GM12878 (cell line): ENCODE measurements at places on chromosomes 13 and 19.

GRCh38 chr19:46082728-46083050, 41.8 kb downstream of the IGFL3 start:
- DNase-seq, result no peak

DNA sequence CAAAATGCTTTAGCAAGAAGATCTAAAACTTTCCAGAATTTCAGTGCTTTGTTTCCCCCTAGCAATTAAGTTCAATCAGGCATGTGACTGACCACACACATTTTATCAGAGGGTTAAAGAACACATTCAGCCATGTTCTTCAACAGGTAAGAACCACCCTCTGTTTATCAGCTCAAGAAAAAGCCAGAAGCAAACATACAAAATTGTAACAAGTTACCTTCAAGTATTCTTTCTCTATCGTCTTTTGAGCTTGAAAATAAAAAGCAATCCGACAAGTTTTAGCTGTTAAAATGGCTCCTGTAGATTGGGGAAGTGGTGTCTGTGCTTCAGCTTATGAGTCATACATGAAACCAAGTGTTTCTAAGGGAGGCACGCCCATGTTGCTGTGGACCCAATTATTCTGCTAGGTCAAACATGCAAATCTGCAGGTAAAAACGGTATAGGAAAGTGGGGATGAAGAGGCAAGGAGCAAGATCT, at the start of gene ELF1:
Gene ELF1, minus strand, starts transcription at position 306 of the 477 bp plus-strand sequence. CDS start 37,262 bp downstream, outside the sequence.
- DNase-seq, result peak; percentile 88

DNA sequence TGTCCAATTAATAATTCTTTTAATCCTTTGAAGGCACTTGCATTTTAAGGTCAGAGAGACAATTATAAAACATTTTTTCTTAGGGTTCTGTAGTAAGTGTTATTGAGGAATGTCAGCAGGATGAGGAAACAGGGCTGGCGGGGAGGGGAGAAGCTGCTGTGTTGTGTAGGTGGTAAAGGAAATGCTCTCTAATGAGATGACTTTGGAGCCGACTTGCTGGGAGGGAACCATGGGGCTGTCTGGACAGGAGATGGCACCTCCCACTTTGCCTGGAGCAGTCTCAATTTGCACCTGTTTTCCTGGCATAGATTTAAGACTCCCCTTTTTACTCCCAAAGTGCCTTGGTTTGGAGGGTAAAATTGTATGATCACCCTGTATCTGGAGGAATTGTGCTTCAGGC, 230.4 kb downstream of the ATP8A2 start:
- no peak for DNase-seq

- DNase-seq, result no peak
Observed at GRCh38 chr19:38656171-38656981, 8.9 kb downstream of the ACTN4 start.

- DNase-seq, result no peak
Observed at GRCh38 chr13:46736541-46737310, 60.2 kb downstream of the ESD start.

DNA sequence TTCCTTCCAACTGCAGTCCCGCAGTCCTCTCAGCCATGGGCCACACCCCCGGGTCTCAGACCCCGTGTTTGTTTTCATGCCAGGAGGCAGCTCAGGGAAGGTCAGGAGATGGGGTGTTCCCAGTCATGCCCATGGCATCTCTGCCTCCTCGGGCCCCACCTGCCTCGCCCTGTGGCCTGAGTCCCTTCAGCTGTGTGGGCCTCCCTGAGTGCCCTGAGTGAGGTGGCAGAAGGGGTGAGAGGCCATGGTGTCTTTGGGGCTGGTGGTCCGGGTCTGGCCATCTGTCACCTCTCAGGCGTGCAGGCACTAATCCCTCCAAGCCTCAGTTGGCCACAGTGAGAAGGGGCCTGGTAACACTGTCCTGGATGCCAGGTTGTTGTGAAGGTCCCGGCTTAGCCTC, 10.9 kb upstream of the KDM4B start:
- no peak for DNase-seq

DNA sequence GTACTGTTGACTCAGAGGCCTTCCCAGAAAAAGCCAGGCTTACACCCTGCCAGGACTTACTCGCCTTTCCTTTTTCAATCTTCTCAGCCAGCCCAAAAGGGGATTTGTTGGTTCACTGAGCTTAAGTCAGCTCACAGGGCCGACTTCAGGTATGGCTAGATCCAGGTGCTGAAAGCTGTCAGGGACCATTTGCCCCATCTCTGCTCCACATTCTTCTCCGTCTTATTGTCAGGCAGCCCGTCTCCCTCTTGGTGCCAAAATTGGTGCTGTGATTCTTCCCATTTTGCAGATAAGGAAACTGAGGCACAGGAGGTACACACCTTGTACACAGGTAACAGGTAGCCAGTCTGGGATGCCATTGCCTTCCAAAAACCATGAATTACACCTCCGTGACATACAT, 2.4 kb downstream of the C19orf38 start:
- DNase-seq, result no peak

- peak; percentile 55 for DNase-seq
Observed at GRCh38 chr13:34156841-34157365, 339.0 kb downstream of the RFC3 start.

DNA sequence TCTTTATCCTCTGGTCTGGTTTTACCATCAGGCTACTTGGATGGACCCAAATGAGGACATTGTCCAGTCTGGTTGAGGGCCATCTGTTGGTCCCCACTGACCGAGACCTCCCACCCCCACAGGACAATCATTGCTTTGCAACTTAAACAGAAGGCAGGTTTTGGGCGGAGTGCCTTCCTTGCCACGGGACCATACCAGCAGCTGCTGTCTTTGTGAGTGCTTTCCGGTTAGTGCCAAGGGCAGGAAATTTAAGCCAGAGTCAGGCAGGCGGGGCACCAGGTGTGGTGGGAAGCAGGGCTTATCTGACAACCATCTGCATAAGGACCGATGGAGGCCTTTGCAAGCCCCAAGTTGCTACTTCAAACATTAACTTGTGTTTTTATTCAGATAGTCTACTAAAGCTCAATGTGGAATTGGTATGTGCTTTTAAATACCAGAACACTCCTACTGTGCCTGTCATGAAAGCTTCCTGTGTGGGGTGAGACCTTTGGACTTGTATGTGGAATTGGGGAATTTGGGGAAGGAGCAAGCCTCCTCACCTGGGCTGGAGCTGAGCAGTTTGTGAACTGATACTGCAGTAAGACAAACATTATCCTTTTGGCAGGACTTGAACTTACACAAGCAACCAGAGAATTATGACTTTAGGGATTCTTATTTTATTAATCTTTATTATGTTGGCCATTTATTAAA, 39.3 kb upstream of the UBE2L5 start:
- DNase-seq, result no peak

DNA sequence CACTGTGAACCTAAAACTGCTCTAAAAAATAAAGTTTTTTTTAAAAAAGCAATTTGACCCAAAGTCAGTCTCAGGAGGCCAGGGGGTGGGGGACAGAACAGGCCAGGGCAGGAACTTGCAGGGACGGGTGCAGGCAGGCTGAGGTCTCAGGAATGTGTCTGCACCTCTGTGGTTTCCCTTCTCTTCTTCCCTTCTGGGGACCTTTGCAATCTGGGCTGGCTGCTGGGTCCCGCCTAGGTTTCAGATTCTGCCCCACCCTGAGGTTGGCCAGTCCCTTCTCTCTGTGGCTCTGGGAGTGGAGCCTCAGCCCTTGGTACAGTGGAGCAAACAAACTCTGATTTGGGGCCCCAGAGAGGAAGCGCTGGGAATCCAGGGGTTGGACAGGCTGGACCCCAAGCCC, 5.3 kb upstream of the F2RL3 start:
- DNase-seq, result no peak

DNA sequence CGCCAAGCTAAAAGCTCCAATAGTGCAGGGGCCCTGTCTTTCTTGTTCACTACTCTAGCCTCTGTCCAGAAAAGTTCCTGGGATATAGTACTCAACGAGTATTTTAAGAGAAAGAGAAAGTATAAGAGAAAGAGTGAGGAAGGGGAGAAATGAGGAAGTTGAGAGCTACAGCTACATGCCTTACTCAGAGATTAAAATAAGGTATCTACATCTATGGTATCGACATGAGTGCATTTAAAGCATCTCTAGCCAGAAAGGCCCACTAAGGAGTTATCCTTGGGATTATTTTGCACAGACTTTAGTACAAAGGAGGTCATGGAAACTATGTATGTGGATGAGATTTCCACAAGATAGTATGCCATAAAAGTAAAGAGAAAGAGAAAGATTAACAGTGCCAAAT, 28.5 kb downstream of the MYCBP2 start:
- no peak for DNase-seq

DNA sequence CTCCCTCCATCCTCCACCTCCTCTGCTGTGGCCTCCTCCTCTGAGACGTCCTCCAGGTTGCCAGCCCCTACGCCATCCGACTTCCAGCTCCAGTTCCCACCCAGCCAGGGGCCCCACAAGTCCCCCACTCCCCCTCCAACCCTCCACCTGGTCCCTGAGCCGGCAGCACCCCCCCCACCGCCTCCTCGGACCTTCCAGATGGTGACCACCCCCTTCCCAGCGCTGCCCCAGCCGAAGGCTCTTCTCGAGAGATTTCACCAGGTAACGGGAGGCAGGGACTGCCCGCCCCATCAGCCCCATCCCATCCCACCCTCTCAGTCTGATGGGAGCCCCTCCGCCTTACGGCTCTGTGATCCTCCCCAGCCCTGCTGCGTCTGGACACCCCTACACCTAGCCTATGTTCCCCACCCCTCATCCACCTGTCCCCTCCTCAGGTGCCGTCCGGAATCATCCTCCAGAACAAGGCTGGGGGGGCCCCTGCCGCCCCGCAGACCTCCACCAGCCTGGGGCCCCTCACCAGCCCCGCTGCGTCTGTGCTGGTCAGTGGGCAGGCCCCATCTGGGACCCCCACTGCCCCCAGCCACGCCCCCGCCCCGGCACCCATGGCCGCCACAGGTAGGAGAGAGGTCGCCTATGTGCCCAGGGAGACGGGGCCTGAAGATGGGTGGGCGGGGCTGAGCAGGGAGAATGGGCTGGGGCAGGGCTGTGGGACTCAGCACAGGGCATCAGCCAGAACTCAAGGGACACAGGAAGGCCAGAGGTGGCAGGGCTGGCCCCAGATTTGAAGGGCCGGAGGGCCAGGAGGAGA, 18.6 kb upstream of the EHD2 start:
- DNase-seq, result no peak

DNA sequence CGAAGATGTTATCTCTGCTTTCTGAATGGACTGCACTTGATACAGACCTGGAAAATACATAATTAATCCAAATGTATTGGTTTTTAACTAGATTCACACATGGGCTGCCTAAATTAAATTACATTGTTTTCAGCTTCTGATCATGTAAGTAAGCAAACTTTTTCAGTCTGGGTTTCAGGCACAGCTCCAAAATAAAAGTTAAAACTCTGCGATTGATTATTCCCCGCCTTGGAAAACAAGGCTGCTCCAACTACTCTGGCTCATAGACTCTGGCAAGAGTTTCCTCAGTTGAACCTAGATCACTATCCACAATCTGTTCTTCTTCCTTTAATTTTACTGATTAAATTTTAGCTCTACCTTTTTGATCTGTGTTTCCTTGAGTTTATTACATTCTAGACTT, 526.0 kb upstream of the SPRY2 start:
- no peak for DNase-seq

GRCh38 chr13:97112446-97113152, 109.5 kb upstream of the MBNL2 start:
- DNase-seq, result no peak
